ENCODE measurements at places on chromosomes 6 and 20. TPM values are rescaled to one million over a fixed set of nuclear protein-coding genes. Genes with fewer than 3 reads are reported as not detected.

Gene OTOR
- total RNA-seq, result not detected

Gene ABHD16B
- total RNA-seq, result not detected

Gene TBXT
- total RNA-seq, result not detected

Gene SRMS
- total RNA-seq, result not detected

Gene PTGIS
- 229 TPM for total RNA-seq

Gene RGS17
- total RNA-seq, result 0.47 TPM

Gene MAFB
- 44.3 TPM for total RNA-seq

Gene PLA2G7
- 1.1 TPM for total RNA-seq

Gene GJA10
- total RNA-seq, result not detected

Gene BPI
- total RNA-seq, result not detected

Gene BANF2
- total RNA-seq, result not detected

Measured in omental fat pad (tissue), 4 donors.